Panc1 (cell line): ENCODE measurements at places on chromosomes 3 and 15.

DNA sequence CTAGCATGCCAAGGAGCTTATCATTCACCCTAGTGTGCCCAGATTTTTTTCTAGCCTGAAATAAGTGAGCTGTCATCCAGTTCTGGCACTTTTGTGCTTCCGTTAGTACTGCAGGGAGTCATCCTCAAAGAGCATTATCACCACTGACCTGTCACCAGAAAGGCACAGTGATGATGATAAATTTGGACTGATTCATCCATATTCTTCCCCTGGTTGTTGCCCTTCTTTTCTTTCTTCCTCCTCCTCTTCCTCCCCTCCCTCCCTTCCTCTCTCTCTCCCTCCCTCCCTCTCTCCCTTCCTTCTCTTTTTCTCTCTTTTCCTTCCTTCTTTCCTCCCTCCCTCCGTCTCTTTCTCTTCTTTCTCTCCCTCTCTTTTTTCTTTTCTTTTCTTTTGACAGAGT, 21.3 kb downstream of the SLC35G2 start:
- no peak for DNase-seq

GRCh38 chr3:189664311-189664710, 33.1 kb downstream of the TP63 start:
- peak; percentile 33 for DNase-seq

DNA sequence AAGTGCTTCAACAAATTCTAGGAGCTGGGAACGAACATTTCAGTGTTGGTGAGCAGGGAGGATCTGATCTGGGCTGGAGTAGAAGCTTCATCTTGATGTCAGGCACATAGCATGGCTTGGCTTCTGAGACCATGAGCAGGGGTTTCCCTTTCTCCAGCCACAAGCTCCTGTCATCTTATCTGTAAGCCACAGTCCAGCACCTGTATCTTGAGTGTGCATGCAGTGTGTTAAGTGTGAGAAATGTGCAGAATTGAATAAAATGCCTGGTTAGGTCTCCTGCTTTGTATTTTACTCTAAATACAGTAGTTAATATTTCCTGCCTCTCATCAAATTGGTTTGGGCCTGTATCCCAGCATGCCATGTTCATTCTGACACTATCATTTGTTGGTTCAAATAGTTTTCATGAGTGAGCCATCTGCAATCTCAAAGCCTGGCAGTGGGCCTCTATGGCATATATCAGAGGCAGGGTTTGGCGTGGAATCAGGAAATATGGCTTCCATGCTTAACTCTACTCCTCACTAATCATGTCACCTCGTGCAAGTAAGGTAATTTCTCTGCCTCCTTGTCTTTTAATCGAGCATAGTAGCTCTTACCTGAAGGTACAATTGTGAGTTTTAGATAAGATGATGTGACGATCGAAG, 43.3 kb downstream of the TLNRD1 start:
- no peak for DNase-seq

DNA sequence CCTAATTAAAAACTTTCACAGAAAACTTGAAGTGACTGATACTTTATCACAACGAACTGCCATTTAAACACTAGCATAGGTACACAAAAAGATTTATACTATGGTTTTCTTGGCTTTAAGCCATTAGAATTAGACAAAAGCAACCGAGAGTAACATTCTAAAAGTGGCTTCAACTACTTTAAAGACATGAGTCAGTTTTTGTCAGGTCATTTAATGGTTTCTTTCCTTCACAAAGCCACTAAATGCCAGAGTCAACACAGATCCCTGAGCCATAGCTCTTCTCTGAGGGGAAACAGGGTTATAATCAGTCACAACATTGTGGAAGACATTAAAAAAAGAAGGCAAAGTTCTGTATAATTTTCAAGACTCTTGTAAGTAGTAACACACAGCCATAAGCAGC, 54.6 kb downstream of the CAPN3 start:
- DNase-seq = no peak

- no peak for DNase-seq
Observed at GRCh38 chr3:52150860-52151259, 3.4 kb downstream of the POC1A start.

DNA sequence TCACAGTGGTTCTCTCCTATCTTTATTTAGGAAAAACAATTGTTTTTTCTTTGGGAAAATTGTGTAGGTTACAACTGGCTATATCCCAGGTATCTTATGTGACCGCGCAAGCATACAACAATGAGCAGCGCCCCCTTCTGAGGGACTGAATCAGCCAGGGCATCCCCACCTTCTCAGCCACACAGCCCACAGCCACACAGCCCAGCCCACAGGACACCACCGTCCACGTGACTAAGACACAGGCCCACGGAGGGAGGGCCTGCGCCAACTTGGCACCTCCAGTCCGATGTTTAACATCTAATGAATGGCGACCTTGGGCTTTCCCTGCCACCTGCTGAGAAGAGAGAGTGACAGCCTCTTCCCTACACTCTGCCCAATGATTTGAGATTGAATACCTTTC, 68.1 kb downstream of the ATP10A start:
- no peak for DNase-seq

DNA sequence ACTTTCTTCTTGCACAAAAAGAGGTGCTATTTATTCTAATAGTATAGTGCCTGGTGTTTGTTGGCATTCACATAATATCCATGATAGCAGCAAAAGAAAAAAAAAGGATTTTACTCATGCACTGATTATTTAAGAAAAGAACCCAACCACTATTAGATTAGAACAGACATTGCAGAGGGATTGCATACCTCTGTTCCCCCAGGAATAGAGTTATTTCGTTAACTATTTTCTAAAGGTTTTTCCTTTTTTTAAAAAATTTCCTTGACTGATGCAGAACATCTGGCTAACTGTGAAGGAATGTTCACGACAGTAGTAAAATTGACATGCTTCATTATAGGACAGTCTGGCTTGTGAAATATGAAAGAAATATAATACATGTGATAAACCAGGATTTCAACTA, 136.6 kb upstream of the PTX3 start:
- DNase-seq = no peak

DNA sequence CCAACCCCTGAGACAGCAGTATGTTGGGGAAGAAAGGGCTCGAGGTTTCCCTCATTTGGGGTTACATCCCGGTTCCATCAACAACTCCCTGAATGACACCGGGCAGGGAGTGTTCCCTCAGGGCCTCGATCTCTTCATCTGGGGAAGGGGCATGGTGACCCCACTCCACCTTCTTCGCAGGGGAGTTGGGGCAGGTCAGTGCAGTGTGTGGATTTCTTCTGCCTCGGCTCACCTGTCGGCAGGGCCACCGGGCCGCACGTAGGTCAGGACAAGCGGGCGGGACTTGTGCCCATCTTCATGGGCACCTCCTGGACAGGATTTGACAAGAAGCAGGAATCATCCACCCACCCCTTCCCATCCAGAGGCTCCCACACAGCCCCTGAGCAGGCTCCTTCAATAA, 17.4 kb downstream of the GRIP2 start:
- DNase-seq = no peak

GRCh38 chr3:31804251-31805051, 176.6 kb downstream of the OSBPL10 start:
- no peak for DNase-seq

- no peak for DNase-seq
Observed at GRCh38 chr15:55827204-55827603, 84.3 kb upstream of the PRTG start.

DNA sequence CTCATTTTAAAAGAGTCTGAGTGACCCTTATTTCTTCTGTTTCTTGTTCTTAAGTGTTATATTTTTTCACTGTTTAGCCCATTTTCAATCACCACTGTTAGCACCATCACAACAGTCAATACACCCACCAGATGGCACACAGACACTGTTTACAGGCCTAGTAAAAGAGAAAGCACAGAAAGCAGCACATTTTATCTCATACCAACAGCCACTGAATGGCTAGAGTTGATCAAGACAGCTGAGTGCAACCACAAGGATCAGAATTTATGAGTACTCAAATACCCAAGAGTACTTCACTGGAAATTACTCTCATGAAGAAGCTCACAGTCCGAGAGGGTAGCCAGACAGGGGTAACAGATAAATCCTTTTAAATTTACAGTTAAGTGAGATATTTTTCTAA, 127.0 kb downstream of the TFDP2 start:
- no peak for DNase-seq

GRCh38 chr3:169781209-169781855, 8.1 kb downstream of the MYNN start:
- DNase-seq = no peak
